ENCODE measurements at places on chromosomes 1 and 21.

GRCh38 chr1:162725301-162725837, 65.1 kb upstream of the HSD17B7 start:
- no peak for DNase-seq

DNA sequence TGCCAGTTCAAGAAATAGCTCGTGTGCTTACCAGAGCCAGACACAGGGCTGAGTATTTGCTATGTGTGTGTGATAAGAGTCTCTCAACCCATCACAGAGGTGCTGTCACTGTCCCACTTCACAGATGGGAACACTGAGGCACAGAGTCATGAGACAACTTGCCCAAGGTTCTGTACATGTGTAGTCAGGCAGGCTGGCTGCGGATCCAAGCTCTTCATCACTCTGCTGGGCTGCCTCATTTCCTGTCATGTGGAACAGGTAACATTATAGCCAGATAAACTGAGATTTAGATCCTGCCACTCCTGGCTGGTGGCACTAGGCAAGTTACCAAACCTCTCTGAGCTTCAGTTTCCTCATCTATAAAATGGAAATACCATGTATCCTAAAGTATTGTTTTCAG, 77.8 kb downstream of the ITPKB start:
- no peak for DNase-seq

DNA sequence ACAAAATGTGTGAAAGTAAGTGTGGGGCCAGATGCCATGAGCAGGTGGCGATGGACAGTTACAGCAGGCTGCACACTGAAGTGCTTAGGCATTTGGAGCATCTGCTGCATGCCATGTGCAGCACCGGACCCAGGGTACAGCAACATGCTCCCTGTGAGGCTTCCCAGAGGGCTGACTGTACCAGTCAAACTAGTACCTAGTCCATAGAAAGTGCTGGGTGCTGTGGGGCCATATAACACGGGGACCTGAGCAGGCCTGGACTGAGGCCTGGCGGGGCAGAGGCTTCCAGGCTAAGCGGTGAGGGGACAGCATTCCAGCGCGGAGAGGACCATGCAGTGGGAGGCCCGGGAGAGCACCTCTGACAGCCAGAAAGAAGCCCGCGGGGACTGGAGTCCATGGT, 29.9 kb upstream of the PKP1 start:
- DNase-seq: no peak

GRCh38 chr21:36591326-36591970, 107.5 kb upstream of the SIM2 start:
- DNase-seq: no peak

GRCh38 chr1:90729504-90730242, 12.6 kb upstream of the BARHL2 start:
- no peak for DNase-seq

DNA sequence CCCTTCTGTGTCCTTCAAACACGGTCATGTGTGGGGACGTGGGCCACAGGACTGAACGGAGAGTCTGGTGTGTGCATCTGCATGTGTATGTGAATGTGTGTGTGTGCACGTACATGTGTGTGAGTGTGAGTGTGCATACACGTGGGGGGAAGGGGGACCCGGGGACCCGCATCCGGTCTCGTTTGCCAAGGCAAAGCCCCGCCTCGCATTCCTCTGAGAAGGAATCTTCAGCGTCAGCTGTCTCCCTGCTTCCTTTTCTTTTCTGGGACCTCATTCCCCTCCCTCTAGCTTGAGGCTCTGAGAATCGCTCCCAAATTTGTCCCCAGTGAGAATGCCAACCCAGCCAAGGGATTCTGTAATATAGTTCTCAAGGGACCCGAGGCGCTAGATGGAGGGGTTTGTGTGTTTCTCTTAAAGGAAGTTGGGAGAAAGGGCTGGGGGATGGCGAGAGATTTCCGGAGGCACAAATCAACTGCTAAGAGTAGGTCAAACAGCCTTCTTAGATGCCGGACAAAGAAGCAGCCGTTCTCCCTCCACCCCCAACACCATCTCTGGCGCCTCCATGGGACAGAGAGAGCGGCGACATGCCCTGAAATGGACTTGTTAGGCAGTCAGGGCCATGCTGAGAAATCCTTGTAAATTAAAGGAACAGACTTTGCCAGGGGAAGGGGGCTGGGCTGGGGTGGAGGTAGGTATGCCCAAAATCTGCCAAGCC, 6.6 kb downstream of the IFFO2 start:
- peak; percentile 61 for DNase-seq

DNA sequence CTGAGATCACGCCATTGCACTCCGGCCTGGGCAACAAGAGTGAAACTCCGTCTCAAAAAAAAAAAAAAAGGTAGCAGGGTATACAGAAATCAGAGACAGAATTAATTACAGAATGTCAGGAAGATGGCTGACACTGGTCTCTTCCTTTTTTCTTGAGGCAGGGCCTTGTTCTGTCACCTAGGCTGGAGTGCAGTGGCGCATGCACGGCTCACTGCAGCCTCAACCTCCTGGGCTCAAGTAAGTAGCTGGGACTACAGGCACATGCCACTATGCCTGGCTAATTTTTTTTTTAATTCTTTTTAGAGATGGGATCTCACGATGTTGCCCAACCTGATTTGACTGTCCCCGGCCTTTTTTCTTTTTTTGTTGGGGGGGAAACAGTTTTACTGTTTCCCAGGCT, 16.4 kb downstream of the RNU5D-1 start:
- no peak for DNase-seq

DNA sequence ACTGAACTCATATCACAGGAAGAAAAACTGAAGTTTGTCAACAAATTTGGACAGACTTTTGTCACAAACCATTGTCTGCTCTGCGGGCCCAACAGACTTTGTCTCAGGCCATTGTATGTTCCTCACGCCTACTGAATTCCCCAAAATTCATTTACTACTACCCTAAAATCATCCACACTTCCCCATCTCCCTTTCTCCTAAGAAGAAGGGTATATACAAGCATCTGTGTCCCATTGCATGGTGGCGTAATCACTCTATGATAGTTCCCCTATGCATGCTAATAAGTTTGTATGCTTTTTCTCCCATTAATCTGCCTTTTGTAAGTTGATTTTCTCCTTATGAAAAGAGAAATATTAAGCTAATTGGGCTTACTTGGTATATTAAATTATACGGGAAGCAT, 54.9 kb upstream of the ATF3 start:
- DNase-seq: no peak

GRCh38 chr1:56570924-56571372, 8.4 kb downstream of the PLPP3 start:
- no peak for DNase-seq

DNA sequence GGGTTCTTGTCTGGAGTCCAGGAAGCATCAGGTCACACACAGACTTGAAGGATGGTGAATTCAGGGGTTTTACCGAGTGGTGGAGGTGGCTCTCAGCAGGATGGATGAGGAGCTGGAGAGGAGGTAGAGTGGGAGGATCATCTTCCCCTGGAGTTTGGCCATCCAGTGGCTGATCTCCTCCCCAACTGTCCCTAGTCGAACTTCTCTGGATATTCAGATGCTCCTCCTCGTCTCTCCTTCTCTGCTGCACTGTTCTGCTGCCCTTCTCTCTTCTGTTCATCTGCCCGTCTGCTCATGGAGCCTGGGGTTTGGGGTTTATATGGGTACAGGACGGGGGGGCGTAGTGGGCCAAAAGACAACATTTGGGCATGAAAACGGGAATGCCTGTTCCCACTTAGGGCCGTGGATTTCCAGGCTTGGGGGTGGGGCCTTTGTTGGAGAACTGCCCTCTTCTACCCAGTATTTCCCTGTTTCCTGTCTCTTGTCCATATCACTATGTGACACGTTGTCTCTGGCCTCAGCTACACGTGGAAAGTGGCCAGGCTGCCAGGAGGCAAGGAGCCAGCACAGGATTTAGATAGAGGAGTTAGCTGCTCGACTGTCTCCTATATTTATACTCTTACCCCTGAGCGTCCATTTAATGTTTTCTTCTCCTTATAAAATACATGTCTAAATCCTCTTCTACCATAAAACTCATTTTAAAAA, 76.7 kb downstream of the SIPA1L2 start:
- peak; percentile 25 for DNase-seq

GRCh38 chr1:200740571-200741208, 2.0 kb downstream of the CAMSAP2 start:
- DNase-seq: no peak

GRCh38 chr1:78318011-78318410, 172.8 kb upstream of the PTGFR start:
- no peak for DNase-seq

- DNase-seq: no peak
These were observed 9.7 kb upstream of the GPR61 start for GRCh38 chr1:109529881-109530456.

GRCh38 chr21:39182016-39182415, 1.2 kb downstream of the PSMG1 start:
- DNase-seq: no peak

GRCh38 chr21:44958471-44959191, 18.8 kb downstream of the SLX9 start:
- DNase-seq: peak; percentile 66

GRCh38 chr21:16587141-16587581, 857.4 kb downstream of the USP25 start:
- no peak for DNase-seq

GRCh38 chr1:2442661-2443060, 30.3 kb upstream of the PEX10 start:
- DNase-seq: no peak

DNA sequence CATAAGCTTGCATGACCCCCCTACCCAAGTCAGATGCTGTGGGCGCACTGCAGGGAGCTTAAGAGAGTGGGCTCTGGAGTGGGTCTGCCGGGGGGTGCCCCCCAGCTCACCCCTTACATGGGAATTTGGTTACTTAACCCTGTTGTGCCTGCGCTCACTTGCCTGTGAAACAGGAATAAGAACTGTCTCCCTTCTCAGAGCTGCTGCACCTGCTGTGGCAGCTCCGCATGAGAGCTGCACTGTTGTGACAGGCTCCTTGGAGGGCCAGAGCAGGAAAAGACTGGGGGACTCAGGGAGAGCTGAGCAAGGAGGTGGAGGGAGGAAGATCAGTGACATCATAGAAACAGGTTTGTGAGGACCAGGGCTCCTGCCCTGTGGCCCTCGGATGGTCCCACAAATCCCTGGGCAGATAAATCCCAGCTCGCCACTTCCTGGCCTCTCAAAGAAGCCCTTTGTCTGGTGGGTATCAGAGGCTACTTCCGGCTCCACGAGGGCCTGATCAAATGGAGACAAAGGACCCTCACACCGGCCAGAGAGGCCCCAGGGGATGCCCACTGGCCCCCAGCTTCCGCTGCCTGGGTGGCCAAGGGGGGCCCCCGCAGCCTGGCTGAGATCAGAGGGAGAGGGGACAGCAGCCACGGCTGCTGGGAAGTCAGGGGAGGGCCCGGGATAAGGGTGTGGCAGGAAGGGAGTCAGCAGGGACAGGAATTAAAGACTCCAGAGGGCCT, 28.9 kb upstream of the LAPTM5 start:
- DNase-seq: no peak

DNA sequence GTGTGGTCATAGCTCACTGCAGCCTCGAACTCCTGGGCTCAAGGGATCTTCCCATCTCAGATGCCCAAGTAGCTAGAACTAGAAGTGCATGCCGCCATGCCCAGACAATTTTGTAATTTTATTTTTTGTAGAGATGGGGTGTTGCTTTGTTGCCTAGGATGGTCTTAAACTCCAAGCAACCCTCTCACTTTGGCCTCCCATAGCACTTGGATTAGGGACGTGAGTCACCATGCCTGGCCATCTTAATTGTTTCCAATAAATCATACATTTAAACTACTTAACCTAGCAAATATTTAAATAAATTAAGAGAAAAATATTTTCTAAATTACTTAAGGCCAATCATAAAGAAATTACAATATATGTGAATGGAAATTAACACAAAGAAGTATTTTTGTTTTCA, 35.1 kb upstream of the ADGRL4 start:
- no peak for DNase-seq

- DNase-seq: no peak
These were observed 10.0 kb upstream of the DNAJC6 start for GRCh38 chr1:65299328-65299727.

DNA sequence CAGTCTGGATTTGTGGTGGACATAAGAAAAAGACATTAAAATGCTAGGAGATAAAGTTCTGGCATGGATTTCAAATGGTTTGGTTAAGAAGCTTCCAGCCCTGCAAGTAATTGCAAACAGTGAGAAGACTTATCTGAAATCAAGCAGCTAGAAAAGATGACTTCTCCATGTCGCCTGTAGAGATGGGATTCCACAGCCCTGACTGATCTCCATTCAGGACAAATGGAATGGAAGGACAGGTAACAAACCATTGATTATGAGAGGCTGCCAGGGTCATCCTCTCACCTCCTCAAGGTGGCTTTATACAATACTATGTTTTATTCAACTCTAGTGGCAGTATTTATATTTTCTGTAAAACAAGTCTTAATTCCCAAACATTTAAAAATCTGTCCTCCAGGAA, 237.9 kb downstream of the HLX start:
- DNase-seq: no peak

DNA sequence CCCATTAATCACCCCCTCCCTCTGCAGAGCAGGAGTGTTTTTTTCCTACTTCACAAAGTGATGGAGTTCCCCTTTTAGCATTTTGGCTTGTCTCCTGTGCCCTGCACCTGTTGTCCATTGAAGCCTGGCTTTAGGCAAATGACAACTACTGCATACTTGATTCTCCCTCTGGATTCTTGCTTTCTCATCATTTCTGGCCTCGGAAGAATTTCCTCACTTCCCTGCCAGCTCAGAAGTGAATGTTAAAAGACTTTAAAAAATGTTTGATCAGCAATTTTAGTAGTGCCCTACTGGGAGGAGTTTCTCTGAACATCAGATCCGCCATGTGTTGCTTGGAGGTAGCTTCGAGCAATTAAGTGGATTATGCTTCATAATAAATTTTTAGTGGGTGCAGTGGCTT, 28.1 kb downstream of the RCOR3 start:
- DNase-seq: no peak

GRCh38 chr1:248872752-248873408, 14.0 kb upstream of the ZNF692 start:
- DNase-seq: peak; percentile 46

- DNase-seq: no peak
These were observed 28.8 kb upstream of the TRIM17 start for GRCh38 chr1:228445490-228445842.

GRCh38 chr1:61433646-61434045, 291.3 kb downstream of the TM2D1 start:
- no peak for DNase-seq

Data from breast epithelium (tissue), 4 donors.